ENCODE measurements at places on chromosomes 2 and 18.

- peak; percentile 53 for DNase-seq
Observed at GRCh38 chr2:123853161-123853560, 171.9 kb upstream of the CNTNAP5 start.

DNA sequence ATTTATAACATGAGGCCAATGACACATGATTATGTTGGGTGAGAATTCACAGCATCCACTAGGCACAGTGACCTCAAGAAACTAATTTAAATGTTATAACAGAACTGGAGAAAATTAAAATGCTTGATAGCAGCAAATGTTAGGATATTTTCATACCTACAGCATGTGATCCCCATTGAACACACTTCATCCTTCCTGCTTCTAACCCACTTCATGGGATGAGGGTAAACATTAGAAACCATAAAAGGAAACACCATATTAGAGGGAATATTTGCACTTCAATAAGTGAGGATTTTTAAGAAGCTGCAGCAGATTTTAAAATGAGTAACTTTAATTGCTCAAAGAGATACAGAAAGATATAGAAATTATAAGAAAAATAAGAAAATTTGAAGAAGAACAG is 117.1 kb downstream of the FSHR start:
- no peak for DNase-seq

- DNase-seq = no peak
Observed at GRCh38 chr2:172092716-172093415, 7.6 kb downstream of the DLX1 start.

- DNase-seq = no peak
Observed at GRCh38 chr2:181264441-181264840, 192.7 kb upstream of the ITGA4 start.

DNA sequence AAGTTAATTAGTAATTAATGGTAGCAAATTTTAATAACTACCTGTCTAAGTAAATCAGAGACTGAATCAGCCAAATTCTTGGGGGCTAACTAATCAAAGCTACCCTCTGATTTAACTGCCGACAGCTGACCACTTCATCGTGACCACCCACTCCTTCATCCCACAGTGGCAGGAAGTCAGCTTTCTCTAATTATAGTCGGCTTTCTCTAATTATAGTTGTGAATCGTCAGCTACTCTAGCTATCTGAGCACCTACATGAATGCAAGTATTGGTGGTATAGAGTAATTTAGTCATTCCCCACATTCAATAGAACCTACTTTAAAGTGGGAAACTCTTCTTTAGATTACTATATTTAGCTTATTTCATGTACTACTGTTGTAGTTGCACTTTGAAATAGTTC is 185.5 kb downstream of the PTGR3 start:
- DNase-seq = no peak

DNA sequence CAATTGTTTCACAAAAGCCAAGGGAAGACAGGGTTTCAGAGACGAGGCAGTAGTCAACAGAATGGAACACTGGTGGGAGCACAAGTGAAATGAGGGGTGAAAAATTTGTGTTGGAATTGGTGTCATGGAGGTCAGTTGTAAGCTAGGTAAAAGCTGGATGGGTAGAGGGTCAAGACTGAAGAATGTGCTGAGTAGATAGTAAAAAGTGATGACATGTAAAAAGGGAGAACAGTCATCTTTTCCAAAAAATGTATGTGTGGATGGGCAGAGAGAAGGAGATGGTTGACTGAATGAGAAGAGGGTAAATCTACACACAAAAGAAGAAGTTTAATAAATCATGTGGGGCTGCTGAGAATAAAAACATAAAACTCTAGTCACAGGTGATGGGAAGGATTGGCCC is 92.7 kb upstream of the COL3A1 start:
- no peak for DNase-seq

DNA sequence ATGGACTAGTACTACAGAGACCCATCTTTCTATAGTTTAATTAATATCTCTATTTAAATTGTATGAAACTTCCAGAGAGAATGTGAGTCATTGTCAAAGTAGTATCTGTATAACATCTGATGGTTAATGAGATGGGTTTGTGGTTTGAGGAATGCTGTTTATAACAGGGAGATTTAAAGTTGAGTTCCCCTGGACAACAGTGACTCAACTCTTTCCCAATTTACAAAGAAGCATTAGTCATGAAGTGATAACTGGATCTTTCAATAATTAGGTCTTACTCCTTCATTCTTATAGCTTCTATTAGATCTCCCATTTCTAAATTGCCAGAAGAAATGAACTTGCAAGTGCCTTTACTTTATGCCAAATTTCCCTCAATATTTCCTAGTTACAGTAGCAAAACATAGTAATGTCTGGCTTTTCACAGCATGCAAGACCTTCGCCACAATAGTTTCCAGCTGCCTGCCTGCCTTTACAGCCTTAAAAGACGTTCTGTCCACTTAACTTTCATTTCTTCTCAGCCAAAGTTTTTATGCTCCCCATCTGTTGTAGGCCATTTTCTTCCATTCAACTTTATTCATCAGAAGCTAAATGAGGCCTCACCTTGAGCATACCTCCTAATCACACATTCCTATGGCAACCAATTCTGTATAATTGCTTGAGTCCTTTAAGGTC is 47.7 kb upstream of the WDR75 start:
- no peak for DNase-seq

DNA sequence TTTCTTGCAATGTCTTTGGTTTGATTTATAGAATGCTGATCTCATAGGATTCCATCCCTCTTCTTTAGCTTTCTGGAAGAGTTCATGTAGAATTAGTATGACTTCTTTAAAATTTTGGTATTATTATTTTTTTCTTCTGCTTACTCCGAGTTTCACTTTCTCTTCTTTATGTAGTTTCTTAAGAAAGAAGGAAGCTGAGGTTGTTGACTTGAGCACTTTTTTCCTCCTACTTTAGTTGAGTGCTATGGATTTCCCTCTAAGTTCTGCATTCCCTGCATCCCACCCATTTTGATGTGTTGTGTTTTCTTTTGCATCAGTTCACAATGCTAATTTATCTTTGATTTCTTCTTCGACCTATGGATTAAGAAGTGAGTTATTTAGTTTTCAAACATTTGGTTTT is 78.9 kb upstream of the SPRED2 start:
- no peak for DNase-seq

- DNase-seq = no peak
Observed at GRCh38 chr2:238069877-238070276, 9.1 kb downstream of the SCLY start.

- no peak for DNase-seq
Observed at GRCh38 chr2:200479692-200480265, 30.1 kb downstream of the KCTD18 start.

DNA sequence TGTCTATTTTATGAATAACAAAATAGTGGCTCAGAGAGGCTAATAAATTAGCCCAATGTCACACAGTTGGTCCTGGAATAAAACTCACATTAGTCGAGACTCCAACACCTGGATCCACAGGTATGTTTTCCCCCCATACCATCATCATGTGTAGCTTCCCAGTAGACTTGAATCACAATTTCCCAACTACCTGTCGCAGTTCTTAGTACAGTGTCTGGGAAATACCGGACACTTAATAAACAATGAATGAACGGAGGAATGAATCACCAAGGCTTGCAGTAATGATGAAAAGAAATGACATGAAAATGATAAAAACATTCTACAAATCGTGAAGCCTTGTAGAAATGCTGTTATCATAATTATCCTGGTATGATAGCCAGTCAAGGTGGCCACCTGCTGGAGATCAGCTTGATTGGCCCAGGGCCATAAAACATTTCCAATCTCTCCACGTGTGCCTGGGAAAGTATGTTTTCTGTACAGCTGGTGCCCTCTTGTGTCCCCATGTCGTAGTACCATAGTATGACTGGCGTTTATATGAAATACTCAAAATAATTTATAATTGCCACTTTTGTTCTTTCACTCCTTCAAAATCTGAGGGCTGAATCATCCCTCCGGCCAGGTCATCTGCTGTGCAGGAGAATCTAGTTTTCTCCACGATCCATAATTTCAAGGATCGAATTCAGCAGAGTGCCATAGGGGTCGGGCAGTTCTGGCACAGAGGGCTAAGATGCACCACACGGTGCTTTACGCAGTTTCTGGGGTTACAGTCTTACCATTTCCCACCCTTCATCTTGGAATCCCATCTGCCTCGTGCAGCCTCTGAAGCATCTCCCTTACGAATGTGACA is 95.4 kb downstream of the LAMA1 start:
- peak; percentile 36 for DNase-seq

Measured in Kasumi-1 (cell line).